ENCODE measurements at places on chromosomes 7 and 10. TPM values are rescaled to one million over a fixed set of nuclear protein-coding genes. Genes with fewer than 3 reads are reported as not detected.

SP4 gene
- 19.0 TPM for total RNA-seq

DGKI gene
- total RNA-seq, result 7.0 TPM

SOSTDC1 gene
- not detected for total RNA-seq

HMX3 gene
- total RNA-seq, result 0.24 TPM

CPA2 gene
- 0.14 TPM for total RNA-seq

C10orf62 gene
- total RNA-seq, result not detected

DNA sequence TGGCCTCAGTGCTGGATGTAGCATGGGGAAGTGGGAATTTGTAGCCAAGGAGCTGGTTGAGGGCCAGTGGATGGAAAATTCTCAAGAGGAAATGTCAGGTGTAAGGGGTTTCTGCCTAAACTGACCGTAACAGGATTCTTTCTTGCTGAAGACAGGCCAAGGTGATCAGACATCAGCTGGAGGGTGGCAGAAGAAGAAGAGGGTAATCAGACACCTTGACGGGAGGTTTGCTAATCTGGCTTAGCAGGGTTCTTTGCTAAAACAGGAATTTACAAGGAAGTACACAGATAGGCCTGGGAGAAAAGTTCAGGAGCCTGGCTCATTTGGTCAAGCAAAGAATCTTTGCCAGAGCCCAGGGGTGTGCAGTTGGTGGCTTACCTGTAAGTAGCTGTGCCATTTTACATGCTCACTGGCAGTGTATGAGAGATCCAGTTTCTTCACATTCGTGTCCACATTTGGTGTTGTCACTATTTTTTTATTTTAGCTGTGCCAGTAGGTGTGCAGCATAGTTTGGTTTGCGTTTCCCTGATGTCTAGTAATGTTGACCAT is 73.7 kb downstream of the BMPR1A start:
- DNase-seq, result no peak

DNA sequence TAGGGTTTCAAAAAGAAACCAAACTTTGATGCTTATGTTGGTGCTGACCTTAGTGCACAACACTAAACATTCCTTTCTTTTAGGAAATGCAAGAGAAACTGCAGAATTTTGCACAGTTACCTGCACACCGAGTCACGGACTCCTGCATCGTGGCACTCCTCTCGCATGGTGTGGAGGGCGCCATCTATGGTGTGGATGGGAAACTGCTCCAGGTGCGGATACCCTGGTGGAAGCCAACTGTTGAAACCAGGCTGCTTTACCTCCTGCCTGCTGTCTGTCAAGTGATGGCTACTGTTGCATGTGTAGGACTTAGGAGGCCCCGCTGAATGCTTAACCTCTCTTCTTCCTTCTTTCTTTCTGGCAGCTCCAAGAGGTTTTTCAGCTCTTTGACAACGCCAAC is 11.7 kb downstream of the CASP2 start:
- DNase-seq, result peak; percentile 68

DNA sequence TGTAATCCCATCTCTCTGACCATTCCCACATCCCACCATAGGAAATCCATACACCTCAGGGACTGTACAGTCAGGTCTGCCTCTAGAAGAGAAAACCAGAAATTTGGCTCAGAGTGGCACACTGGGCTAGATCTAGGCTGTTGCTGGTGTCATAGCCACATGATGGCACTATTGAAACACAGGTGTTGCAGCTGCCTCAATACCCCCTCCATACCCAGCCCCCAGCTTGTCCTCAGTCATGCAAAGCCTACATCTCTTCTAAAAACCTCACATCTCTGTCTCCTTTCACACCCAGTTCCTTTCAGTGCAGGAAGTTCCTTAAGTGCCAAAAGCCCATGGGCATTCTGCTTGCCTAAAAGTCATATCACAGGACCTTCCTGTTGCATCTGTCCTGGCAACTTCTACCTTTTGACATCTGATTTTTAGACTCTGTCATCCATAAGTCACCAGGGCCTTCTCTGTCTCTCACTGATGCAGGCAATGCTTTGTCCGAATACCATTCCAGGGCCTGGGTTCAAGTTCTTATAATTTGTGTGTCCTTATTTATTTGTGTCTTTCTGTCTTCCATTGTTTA is 27.0 kb upstream of the HIBADH start:
- peak; percentile 24 for DNase-seq

GRCh38 chr10:11742779-11743298 is 657 bp downstream of the ECHDC3 start:
- no peak for DNase-seq

DNA sequence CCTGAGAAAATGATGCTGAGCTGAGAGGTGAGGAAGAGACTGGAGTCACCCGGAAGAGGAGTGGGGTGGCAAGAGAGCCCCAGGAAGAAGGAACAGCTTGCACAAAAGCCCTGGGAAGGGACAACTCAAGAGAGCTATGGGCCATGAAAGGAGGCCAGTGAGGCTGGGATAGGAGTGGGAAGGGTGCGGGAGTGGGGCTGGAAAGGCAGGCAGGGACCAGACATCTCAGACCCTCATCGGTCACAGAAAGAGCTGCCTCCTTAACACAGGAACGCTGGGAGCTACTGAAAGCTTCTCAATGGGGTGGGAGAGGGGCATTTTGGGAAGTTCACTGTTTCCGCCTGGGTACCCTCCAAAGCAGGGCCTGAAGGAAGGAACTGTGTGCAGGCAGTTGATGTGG is 122.0 kb upstream of the UNC5B start:
- no peak for DNase-seq

DNA sequence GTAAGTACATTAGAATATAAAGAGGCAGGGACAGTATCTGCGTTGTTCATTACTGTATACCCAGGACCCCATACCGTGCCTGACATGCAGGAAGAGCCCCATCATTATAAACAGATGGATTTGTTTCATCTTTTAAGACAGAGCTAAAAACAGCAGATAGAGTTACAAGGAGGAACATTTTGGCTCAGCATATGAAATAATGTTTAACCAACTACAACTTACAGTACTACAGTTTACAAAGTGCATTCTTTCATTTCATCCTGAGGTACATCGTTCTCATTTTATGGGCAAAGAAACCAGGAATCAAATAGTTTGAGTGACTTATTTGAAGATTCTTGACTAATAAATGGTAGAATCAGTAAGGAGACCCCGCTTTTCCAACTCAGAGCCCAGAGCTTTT is 38.1 kb upstream of the AGBL3 start:
- no peak for DNase-seq

- no peak for DNase-seq
These were observed 2.6 kb downstream of the ANKRD2 start for GRCh38 chr10:97575127-97575668.

DNA sequence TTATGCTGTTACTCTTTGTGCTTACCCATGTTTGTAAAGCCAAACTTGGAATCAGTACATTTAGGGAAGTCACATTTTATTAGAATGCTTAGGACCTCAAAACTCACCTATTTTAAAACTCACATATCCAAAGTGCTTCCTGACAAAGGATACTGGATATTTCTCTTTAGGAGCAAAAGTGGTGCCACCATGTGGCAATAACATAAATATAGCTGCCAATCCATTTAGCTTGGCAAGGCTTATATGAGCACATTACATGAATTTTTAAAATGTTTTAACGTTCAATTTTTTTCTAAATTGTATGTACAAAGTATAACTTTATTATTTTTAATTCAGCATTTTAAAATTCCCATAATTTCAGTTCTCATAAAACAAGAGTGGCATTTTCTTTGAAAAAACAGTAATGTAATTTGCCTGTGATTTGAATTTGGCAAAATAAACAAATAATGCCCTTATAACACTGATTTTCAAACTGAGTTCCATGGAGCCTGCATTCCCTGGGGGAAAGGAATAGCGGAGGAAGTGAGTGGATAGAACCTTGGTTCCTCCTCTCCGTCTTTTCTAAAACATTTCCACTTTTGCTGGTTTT is 75.4 kb downstream of the HDAC9 start:
- no peak for DNase-seq

DNA sequence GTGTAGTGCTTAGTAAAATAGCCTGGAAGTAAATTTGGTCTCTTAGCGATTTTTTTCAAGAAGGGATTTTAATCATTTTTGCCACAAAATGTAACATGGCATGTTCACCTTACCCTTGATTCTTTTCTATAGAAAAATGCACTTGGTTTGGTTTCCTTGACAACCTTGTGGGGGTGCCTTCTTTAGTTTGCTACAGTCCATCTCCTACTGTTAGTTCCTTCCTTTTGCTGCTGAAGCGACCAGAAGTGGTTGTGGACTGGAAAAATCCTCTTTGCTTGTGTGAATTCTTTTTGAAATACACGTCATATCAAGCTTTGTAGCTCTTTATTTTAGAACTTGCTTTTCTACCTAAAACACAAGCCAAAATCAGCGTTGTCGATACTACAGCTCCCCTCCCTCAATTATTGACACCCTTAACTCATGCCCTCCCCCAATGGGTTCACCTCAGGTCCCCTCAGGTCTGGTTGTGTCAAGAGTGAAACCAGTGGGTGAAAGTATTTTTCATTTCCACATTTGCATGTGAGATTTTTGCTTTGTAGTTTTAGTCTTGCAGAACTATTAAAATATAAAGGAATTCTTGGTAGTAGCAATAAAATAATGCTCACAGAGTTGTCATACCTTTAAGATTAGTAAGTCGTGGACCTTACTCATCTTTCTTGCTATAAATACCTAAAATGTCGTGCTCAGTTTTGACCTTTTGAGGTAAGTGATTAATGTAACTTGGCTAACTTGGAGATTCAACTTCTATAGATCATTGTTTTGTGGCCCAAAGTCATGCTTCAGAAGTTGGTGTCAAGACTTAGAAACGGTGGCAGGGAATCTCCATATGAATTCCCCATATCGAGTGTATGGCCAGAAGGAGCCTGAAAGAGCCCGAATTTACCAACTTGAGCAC is 1.5 kb downstream of the ACTR3B start:
- DNase-seq, result no peak

- no peak for DNase-seq
These were observed 133.3 kb downstream of the EXOC4 start for GRCh38 chr7:133386205-133386604.

DNA sequence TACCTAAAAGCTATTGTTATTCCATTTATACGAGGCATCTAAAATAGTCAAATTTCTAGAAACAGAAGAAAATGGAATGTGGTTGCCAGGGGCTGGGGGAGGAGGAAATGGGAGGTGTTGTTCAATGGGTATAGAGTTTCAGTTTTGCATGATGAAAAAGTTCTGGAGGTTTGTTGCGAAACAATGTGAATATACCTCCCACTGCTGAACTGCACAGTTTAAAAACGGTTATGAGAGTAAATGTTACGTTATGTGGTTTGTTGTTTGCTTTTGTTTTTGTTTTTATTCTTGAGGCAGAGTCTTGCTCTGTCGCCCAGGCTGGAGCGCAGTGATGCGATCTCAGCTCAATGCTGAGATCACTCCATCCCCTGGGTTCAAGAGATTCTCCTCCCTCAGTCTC is 64.9 kb upstream of the NRBF2 start:
- DNase-seq, result peak; percentile 31

DNA sequence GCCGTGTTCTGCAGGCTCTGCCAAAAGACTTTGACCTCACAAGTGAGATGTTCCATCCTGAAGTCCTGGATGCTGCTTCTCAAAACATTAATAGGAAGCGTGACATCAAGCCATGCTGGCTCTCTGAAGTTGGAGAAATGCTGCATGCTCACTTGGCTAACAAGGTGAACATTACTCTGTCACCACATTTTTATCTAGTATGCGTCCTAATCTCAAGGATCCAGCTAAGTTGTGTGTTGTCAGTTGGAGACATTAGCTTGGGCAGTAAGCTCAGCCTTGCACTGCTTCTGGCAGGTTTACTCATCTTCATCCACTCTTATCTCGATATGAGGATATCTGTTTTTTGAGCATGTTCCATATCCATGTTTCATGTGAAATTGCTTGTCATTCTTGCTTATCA is 165.2 kb downstream of the SDK1 start:
- no peak for DNase-seq

DNA sequence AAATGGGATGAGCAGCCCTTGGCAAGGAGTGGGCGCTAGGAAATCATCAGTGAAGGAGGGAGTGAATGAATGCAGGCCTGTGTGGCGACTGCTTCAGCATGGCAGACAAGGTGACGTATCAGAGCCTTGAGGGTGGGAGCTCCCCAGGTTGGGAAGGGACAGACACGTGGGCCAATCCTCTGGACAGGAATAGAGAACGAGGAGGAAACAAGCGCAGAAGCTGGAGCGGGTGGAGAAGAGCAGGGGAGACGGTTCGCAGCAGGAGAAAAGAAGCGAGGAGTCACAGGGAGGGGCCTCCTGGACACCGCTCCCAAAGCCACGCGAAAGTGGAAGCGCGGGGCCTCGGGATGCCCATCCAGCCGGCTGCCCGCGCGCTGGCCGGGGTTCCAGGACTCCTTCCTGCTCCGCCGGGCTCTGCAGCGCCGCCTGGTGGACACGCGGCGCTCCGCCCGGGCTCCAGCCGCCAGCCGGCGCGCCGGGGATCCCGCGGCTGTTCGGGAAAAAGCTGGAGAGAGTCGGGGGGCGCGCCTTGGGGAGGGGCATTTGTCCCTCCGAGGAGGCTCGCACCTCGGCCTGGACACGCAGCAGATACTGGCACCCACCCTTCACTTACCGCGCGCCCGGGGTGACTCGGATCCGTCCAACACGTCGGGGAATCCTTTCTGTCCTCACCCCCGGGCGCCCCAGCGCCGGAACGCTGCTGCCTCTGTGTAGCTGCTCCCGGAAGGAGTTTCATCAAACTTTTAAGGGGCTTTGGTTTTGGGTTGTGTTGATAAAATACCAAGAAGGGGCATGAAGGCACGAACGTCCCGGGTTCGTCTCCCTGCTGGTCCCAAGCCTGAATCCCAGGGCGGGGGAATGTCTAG is 6.3 kb downstream of the ZNF503 start:
- DNase-seq, result peak; percentile 33

DNA sequence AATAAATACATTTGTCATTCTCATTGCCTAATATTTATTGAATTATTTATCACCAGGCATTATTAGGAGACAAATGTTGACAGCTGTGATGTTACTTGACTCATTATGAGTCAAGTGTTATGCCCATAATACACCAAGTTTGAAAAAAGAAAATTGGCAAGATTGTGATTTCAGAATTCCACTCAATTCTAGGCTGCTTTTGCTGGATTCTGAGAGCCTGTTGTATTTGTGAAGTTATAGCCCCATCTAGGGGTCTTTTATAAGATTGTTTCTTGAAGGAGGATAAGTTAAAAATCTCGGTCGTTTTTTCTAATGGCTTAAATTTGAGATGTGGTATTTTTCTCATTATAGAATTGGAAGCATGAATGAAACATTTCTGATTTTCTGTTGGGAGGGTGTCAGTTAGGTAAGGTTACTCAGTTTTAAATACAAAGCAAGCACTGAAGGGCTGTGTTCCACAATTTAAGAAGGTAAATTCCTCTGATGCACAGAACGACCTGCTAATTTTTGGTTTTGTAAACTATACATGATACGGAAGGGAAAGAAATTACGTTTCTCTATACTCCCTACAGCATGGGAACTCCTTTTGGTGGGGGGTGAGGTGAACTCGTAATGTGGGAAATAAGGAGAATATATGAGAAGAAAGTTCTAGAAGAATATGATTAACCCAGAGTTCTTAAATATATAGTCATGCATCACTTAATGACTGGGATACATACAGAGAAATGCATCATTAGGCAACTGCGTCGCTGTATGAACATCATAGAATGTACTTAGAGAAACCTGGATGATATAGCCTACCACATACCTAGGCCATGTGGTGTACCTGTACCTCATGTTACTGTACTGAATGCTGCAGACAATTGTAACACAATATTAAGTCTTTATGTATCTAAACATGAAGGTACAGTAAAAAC is 2.6 kb downstream of the STK31 start:
- DNase-seq, result no peak

Measured in activated CD4-positive, alpha-beta memory T cell treated with anti-CD3 and anti-CD28 coated beads for 36 hours (primary cell).